Foreskin melanocyte (primary cell): ENCODE measurements at places on chromosomes 4 and X.

DNA sequence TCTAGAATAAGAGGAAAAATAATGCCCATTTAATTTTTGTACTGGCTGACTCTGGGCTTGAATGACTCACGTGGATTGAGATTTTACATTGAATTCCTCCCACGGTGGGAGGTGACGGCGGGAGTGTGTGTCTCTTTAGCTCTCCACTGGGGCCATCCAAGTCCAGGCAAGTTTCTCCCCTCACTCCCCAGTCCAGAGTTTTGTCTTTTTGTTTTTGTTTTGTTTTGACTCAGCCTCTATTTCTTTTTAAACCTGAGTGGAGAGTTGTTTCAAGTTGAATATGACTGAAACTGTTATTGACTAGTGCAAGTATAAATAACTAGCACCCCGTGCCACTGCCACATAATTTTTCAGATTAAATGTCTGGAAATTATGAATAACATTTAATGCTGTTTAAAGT lies 13.6 kb downstream of the CHST7 start:
- no peak for DNase-seq

- DNase-seq = peak; percentile 24
These were observed 46.9 kb upstream of the TAB3 start for GRCh38 chrX:30935985-30936384.

DNA sequence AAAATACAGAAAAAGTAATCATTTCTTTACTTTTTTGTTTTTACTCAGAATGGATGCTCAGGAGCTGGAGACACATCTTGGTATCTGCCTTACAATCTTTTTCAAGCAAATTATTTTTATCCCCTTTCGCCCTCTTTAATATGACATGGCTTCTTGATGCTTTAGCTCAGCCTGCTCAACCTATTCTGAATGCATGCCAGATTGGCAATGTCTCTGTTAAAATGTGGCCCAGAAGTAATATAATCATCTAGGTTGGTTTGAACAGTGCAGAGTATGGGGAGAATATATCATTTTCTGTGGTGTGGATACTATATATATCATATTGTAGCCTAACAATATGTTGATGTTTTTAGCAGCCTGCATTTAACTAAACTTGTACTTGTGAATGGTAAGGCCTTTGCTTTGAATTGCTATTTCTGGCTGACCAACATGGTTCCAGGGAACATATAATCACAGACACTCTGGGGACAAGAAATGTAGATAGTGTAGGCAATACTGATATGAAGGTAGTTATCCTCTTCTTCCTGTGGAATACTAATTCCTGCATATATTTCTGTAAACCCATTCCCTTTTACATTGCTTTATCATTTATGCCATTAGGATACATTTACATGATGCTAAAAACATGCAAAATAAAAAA lies 282.7 kb downstream of the PPP3CA start:
- DNase-seq = no peak

DNA sequence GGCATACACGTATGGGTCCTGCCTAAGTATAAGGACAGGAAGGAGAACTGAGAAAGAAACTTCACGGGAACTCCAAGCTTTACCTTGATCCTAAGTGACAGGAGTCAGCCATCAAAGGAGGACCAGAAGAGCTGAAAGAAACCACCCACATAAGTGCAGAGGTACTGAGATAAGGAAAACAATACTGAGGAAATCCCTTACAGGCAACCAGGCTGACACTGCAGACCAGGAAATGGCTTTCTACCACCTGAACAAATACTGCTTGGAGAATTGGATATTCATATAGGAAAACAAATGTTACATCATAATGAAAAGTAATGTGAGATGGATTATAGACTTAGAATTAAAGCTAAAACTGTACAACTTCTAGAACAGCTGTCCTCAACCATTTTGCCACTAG lies 127.0 kb downstream of the IL15 start:
- DNase-seq = no peak

DNA sequence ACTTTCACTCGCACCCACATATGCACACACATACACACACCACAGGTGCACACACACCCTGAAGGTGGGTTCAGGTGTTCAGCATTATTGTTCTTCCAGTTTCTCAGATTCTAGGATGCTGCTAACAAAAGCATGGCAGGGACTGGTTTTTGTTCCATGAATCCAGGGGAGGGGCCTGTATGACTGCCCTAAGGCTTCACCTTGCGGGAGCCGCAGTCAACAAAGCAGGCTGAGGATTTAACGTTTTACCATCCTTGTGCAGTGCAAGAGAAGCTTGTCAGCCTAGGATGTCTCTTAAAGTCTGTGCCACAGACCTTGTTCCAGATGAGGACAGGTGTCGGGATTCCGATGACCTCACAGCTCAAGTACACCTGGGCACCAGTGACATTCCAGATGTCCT lies 61.8 kb downstream of the POLR2B start:
- no peak for DNase-seq

GRCh38 chr4:106530024-106530361 lies 161.4 kb upstream of the GIMD1 start:
- no peak for DNase-seq

DNA sequence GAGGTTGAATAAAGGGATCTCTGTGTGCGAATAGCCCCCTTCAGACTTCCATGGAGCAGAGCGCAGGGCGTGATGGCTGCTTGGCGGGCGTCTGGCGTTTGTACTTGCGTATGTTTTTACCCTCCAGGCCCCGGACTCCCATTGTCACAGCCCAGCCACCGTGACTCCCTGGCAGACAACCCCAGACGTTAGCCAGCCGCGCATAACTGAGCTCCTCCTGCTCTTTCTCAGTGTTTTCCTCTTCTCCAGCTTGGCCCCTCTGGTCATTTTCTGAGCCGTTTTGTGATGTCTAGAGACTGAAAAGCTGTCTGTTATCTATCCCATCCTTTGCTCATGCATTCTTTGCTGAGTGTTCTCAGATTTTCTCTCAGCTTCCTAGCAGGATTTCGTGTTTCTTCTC lies 54.3 kb downstream of the IGFBP7 start:
- DNase-seq = no peak

DNA sequence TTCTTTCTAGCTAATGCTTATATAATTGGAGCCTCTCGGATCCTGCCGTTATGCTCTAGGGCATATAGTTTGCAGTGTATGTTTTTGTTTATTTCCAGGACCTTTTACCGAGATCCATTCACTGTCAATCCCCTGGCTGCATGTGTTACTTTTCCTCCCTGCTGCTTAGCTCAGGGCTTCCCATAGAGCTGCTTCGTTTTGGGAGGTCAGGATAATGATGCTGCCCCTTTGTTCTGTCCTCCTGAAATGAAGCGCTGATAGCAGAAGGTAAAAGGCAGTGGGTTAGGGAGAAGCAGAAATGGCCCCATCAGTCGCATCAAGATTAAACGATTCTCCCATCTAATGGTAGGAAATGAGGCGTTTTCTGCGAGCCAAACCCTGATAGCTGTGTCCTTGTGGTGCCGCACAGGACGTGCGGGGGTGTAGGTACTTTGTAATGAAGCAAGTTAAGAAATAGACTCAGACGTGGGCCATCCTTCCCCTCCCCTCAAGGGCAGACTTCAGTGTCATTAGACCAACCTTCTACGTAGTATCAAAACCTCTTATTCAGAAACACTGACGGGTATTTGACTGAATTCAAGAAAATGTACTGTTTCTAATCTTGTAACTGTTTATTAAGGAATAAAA lies 37.3 kb downstream of the AFF2 start:
- DNase-seq = no peak

DNA sequence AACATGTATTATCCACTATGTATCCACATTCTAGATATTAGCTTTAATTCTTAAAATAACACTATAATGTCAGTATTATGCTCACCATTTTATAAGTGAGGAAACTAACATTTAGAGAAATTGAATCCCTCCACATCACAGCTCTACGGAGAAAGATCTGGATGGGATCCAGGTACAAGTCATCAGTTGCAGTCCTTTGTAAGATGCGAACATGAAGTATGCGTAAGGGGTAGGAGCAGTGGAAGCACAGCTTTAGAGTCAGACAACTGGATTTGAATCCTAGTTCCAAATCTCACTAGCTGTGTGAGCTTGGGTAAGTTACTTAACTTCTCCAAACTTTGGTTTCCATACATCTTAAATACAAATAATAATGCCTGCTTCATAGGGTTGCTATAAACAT lies 162.5 kb downstream of the ATP10D start:
- no peak for DNase-seq

DNA sequence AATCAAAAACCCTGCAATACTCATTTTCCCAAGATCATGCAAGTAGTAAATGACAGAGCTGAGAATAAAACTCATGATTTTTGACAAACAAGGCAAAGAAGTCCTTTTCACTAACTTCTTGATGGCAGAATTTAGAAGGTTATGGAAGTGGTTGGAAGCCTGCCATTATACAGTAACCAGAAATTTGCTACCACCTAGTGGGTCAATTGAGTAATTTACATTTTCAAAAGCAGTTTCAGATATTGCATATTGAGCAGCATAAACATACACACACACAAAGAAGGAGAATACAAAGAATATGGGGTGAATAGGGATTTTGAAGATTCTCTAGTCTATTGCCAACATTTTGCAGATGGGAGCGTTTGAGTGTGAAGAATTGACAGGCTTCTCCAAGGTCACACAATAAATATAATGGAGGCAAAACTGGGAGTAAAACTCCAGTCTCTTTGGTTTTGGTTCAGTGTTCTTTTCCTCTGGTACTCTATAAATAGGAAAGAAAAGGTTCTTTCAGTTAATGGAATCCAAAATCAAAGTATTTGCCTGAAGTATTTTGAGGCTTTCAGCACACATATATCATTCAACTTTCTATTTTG lies 70.2 kb downstream of the GC start:
- DNase-seq = peak; percentile 49

- DNase-seq = no peak
These were observed 15.2 kb upstream of the CLOCK start for GRCh38 chr4:55561889-55562288.

DNA sequence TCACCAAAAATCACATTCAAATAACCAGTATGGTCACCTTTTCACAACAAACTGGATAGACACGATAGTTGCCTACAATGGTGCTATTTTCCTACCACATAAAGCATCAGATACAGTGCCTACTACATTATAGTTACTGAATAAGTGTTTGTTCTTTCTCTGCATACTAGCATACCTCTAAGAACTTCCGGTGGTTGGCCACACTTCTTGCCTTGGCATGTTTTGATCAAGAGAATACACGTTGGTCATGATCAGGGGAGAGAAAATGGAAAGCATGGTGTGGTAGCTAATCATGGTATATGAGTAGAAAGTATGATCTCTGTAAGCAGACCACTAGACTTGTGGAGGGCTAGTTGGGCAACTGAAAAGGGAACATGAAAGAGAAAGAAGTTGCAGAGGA lies 322.8 kb upstream of the DIAPH2 start:
- DNase-seq = no peak

DNA sequence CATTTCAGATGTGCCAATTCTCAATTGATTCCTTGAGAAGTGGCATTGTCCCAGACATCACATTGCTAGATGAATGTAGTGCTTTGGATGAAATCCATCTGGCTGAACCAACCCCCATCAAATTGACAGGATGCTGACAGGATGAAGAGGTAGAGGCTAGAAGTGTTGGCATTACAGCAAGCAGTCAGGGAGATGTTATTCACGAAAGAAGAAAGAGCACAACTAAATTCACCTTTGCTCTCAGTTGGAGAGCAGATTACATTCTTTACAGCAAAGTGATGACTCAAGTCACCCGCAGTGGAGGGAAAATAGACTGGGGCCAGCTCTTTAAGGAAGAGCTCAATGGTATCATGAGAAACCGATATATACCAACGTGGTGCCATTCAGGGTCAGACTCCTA lies 259.6 kb downstream of the C4orf33 start:
- DNase-seq = no peak

DNA sequence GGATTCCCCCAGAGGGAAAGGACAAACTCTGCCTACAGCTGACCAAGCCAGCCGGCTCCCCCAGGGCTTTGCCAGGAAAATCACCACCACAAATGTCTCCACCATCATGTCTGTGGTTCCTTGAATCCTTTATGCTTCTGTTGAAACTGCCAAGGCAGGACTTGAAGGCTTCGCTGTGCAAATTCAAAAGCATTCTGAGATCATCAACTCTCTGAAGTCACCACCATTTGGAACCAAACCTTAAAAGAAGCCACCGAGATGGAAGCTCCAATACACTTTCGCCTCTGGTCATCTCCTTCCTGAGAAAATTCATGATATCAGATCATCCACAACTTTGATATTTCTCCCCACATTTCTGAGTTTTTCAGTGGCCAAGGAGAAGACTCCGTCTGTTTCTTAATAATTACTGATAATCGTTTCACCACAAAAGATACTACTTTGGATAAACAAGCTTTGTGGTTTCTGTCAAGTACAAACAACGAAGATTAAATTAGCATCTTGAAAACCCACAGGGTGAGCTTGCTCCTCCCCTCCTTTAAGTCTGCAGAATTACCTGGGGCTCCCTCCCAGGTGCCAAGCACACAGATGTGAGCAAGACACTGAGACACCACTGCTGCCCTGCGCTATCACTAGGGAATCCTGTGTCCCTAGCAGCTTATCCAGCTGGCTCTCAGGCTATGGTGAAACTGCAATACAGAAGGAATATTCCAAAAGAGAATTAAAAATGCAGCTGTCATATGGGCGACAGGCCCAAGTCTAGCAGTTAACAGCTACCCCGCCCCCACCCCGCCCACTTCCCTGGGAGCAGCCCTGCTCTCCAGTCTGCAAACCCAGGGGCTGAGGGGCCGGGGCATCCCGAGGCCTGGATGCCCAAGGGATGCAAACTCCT lies 125.0 kb upstream of the TBL1X start:
- DNase-seq = no peak

DNA sequence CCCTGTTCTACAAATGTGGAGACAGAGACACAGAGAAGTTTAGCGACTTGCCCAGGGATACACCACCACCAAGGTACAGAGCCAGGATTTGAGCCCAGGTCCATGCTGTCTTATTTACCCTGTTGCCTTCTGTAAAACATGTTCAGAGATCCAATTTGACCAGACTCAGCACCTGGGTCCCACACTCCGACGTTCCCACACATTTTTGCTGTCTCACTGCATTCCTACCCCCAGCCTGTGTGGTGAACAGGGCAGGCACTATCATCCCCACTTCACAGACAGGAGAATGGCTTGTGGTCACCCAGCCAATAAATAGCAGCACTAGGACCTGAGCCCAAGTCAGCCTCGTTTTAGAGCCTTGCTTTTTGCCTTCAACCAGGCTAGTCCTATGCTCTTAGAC lies 102.8 kb downstream of the PJA1 start:
- no peak for DNase-seq

DNA sequence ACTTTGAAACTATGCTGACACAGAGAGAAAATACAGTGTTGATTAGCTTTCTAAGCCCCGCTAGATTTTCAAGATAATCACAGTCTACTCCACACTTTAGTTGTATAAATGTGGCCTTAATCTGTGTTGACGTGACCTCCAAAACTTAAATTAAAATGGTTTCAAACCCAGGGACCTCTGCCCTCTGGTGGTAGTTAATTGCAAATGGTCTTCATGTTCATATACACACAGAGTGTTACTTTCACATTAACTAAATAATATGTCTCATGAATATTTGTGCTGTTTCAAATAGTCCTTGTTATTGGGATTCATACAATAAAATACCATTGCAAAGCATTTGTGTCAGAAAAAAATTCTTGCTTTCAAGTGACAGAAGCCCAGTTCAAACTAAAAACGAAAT lies 64.3 kb downstream of the TASL start:
- no peak for DNase-seq
